ENCODE measurements at places on chromosomes 6 and 20.

DNA sequence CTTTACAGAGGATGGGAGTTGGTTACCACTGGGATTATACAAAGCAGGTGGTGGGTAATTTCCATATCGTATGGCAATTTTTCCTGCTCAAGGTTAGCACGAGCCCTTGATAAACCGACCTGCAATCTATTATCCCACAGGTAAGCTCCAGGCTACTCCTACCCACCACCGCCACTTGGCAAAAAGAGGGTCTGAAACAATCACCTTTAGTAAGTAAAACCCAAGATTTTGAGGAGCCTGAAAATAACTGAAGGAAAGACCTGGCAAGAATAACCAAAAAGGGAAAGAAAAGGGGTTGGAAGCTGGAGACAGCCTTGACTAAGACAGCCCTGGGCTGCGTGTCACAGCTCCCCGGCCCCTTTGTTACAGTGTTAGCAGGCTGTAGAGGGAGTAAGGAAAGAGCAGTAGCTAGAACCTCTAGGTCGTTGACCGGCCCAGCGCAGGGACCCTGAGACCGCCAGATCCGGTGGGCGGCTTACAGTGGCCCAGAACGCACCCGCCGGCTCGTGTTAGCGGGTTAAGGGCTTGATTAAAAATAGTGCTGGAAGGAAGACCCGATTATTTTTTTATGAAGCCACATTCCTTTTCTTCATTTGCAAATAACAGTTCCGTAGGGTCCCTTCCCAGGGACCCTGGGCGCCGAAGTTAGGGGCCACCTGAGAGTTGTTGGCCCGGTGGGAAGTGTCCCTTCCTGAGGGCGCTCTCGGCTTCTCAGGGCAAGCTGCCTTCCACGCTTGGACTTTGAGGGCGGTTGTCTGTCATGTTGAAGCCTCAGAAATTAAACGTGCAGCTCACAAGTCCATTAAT lies 30.5 kb downstream of the TFAP2B start:
- no peak for DNase-seq

DNA sequence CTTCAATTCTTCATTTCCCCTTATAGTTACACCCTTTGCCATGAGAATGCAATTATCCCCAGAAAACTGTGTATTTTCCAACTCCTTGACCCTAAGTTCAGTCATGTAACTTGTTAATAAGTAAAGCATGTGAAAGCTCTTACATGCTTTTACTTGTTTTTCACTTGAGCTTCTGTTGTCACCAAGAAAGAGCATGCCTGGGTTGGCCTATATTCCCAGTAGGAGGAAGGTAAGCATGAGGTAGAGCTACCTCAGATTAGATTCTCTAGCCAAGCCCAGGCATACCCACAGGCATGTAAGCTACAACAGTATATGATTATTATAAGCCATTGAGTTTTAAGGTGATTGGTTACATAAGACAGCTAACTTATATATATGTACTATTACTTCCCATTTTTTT lies 101.7 kb upstream of the SMLR1 start:
- DNase-seq = no peak

- no peak for DNase-seq
Measured at GRCh38 chr6:121435444-121436069, at the start of gene GJA1. Gene GJA1, plus strand, starts transcription at chr6:121435646. Its CDS starts 11,202 bp downstream, at chr6:121446848.

DNA sequence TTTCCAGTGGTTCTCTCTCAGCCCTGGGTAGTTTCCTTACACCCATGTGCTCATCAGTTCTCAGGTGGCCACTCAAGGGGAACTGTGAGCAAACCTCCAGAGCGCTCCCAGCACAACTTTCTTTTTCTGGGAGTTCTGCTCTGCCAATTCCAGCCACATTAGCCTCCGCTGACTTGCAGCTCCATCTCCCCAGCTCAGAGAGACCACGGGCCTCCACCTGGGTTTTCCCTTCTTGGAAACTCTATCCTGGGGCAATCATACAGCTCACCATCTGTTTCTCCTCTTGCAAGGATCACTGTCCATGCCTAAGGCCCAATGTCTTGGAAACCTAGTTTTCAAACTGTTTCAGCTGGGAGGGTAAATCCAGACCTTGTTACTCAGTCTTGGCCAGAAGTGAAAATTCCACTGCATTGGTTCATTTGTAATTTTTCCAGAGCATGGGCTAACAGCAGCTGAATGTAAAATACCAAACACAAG lies 129.9 kb downstream of the EYA2 start:
- no peak for DNase-seq

DNA sequence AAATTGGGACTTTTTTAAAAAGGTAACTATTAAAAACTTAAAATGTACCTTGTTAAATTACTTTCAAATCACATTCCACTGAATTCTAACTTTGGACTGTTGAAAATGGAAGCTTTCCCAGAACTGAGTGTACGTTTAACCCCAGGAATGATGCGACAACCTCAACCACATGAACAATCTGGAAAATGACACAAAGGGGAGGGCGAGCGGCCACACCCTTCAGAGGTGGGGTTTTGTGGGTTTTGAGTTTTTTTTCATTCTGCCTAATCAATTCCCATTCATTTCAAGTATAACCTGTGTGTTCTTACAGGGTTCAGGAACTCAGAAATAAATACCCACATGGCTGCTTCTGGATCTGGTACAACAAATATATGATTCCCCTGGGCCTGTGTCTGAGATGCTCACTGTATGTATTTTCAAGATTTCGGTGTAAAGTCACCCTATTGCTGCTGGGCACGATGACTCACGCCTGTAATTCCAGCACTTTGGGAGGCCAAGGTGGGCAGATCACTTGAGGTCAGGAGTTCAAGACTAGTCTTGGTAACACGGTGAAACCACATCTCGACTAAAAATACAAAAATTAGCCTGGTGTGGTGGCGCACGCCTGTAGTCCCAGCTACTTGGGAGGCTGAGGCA lies 21.6 kb downstream of the CNKSR3 start:
- DNase-seq = no peak

DNA sequence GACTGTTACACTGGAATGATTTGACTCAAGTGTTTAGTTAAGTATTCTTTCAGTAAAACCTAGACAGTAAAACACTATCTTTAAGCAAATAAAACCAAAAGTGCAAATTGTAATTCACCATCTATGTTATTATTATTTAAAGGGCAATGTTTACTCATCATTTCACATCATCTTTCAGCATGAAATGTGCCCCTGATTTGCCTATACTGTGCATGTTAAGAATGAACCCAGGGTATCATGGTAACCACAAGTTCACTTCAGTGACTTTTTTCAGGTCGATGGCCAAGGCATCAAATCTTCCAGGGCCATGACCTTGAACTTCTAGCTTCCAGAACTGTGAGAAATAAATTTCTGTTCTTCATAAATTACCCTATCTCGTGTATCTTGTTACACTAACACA lies 2.1 kb upstream of the HLA-DOB start:
- DNase-seq = no peak

GRCh38 chr20:49526568-49526967 lies 41.4 kb downstream of the PTGIS start:
- DNase-seq = no peak

DNA sequence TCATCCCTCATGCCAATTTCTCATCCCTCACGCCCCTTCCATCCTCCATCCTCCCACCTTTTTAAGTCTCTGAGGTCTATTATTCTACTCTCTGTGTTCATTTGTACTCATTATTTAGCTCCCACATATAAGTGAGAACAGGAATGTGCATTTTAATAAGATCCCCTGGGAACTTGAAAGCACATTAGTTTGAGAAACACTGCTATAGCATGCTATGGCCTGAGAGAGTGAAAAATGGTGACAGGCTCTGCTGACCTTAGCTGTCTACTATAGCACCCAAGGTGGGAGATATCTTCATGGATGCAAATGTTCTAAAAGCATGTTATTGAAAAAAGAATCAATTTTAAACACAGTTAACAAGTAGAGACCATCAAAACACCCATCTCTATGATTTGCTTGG lies 712.0 kb downstream of the TFAP2A start:
- DNase-seq = no peak

- DNase-seq = no peak
Measured at GRCh38 chr6:117677553-117678141, 2.4 kb downstream of the NUS1 start.

DNA sequence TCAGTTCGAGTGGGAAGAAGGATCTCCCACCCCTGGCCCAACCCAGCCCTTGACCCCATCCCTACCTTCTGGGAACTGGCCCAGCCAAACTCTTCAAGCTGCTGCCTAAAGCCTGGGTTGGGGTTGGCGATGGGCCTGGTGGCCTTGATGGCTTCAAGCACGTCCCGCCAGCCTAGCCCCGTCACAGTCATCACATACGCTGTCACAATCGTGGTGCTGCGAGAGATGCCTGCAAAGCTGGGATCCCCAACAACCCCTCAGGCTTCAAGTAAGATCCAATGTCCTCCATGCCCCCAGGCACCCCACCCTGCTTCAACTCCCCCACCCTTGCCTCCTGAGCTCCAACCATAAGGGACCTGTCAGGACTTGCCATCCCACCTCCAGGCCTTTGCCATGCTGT lies 7.8 kb downstream of the DUSP15 start:
- no peak for DNase-seq

DNA sequence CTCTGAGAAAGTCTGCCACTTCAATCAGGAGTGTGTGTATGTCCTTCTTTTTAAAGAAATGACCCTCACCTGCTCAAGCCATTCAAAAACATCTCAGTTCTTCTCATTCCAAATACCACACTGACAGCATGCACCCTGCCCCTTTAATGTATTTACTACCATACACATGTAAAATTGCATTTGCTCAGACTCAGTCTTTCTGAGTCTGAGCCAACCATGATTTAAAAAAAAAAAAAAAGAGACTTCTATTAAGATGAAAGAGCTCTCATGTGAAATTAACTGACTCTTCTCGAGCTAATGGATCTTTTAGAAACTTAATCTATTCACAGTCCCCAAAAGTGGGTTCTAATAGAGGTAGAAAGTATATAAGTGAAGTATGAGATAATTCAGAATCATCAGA lies 1.4 kb upstream of the FILIP1 start:
- no peak for DNase-seq

DNA sequence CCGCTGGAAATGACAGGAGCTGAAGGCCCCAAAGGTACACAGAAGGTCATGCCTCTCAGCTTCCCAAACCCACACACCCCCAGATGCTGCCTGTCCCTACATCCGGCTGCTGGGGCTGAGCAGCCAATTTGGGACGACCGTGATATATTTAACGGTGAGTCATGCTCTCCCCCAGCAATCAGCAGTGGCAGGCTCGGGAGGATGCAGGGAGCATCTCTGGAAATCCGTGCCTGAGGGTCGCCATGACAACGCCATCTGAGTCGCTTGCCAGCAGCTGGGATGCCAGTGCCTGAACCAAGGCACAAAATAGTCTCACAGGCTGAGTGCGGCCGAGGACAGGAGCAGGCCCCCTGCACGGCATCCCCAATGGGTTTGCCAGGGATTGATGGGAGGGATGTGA lies 57.9 kb downstream of the KCNB1 start:
- DNase-seq = no peak

DNA sequence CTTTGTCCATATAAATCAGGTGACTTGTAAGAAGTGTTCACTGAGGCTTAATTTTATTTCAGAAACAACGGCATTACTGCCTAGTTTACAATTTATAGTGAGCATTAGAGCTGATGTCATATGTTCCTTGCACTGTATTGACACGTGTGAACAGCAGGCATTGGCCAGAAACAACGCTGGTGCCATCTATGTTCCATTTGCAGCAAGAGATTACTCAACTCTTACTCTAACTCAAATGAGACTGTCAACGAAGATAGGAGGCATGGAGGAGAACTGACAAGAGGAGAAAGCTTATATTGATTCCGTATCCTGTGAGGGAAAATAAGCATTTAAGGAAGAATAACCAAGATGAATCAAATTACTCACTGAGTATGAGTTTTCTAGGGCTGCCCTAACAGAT lies 48.4 kb downstream of the MTFR2 start:
- DNase-seq = no peak

GRCh38 chr20:41643504-41643938 lies 25.3 kb upstream of the CHD6 start:
- DNase-seq = peak; percentile 66
